ENCODE measurements at places on chromosomes 12 and 14. TPM values are rescaled to one million over a fixed set of nuclear protein-coding genes. Genes with fewer than 3 reads are reported as not detected.

KLRF1 gene
- total RNA-seq = not detected

CYP27B1 gene
- total RNA-seq = 3.5 TPM

KRT82 gene
- total RNA-seq = not detected

DNA sequence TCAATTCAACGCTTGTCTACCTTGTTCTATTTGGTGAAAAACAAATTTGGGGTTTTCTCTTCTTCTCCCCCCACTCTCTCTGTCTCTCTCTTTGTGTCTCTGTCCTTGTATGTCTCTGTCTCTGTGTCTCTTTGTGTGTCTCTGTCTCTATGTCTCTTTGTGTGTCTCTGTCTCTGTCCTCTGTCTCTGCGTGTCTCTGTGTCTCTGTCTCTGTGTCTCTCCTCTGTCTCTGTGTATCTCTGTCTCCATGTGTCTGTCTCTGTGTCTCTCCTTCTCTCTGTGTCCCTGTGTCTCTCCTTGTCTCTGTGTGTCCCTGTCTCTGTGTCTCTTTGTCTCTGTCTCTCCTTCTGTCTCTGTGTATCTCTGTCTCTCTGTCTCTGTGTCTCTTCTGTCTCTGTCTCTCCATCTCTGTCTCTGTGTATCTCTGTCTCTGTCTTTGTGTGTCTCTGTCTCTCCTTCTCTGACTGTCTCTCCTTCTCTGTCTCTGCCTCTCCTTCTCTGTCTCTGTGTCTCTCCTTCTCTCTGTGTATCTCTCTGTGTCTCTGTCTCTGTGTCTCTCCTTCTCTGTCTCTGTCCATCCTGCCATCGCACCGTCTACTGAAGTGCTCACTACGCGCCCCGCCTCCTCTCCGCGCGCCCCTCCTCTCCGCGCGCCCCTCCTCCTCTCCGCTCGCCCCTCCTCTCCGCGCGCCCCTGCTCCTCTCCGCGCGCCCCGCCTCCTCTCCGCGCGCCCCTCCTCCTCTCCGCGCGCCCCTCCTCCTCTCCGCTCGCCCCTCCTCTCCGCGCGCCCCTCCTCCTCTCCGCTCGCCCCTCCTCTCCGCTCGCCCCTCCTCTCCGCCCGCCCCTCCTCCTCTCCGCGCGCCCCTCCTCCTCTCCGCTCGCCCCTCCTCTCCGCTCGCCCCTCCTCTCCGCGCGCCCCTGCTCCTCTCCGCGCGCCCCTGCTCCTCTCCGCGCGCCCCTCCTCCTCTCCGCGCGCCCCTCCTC lies 12.8 kb downstream of the LRCOL1 start:
- peak; percentile 86 for DNase-seq

GRCh38 chr14:26622611-26623010 lies 24.8 kb upstream of the NOVA1 start:
- no peak for DNase-seq

DNA sequence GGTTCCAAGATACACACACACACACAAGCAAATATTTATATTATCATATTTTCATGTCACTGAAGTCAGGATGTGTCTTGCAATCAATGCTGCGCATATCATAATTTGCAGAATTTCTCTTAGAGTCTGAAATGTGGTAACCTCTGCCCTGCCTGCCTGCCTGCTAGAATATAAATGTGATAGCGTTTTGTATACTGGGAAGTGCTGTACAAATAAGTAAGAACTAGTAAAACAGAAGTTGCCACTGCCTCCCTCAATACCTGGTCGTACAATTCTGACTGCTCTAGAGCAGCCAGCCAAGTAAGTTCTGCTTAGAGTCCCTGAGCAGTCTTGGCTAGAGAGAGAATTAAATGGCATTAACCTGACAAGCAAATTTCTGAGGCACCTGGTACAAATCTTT lies 83.9 kb upstream of the NTF3 start:
- DNase-seq = no peak

GRCh38 chr12:123264642-123265041 lies 7.0 kb downstream of the CDK2AP1 start:
- peak; percentile 65 for DNase-seq

- no peak for DNase-seq
Measured at GRCh38 chr14:64326502-64326901, 32.3 kb upstream of the ESR2 start.

DNA sequence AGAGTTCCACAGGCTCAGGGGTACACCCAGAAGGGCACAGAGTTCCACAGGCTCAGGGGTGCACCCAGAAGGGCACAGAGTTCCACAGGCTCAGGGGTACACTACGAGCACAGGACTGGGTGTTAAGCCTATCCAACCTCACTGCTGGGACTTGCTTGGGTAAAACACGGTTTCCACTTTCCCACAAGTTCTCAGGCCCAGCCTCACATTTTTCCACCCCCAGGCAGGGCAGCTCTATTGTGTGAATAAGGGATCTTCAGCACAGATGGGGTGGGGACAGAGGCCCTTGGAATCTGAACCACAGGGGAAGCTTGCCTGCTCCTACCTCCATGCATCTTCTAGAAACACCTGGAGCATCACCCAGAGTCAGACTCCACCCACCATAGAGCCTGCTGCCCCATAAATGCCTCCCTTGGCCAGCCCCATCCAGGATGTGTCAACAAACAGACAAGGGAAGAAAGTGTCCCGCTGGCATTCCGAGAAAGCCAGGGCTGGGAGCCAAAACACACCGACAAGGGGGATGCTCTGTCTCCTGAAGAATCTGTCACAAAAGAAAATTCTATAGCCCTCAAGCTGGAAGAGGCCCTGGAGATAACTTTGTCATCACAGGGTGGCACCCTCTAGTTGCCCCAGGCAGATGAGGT lies 4.8 kb downstream of the CRACR2A start:
- no peak for DNase-seq

All from Karpas-422 (cell line).